Naive thymus-derived CD4-positive, alpha-beta T cell (primary cell): ENCODE measurements at places on chromosomes 13 and 19. TPM values are rescaled to one million over a fixed set of nuclear protein-coding genes. Genes with fewer than 3 reads are reported as not detected.

The CILP2 gene
- total RNA-seq: 0.53 TPM

DNA sequence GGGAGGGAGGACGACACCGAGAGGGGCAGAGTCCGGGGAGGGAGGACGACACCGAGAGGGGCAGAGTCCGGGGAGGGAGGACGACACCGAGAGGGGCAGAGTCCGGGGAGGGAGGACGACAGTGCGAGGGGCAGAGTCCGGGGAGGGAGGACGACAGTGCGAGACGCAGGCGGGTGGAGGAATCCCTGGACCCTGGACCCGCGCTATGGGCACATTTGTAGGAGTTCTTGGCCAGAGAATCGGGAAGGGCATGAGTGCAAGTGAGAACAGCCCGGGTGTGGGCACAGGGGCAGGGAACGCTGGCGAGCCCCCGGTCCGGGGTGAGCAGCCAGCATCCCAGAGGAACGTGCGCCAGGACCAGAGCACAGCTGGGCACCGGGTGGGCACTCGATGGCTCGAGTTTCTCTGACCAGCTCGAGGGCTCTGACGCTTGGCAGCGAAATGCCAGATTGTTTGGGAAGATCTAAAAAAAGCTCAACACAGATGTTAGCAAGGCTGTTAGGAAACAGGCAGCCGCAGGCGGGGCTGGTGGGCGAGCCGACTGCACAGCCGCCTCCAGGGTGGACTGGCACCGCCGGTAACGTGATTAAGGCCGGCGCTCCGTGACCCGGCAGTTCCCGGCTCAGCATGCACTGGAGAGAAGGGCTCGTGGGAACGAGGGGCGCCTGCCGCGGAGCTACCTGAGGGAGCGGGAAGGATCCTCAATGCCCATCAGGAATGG, 17.9 kb upstream of the C2CD4C start:
- DNase-seq: no peak

The IQCN gene
- total RNA-seq: 6.5 TPM

- DNase-seq: no peak
These were observed 21.1 kb upstream of the PLEKHF1 start for GRCh38 chr19:29644210-29644609.

GRCh38 chr19:41300555-41300954, 9.4 kb upstream of the CCDC97 start:
- DNase-seq: no peak

- no peak for DNase-seq
These were observed 68.1 kb downstream of the ARHGEF7 start for GRCh38 chr13:111183087-111183645.

The DAZAP1 gene
- total RNA-seq: 144 TPM

The GIPR gene
- total RNA-seq: 6.0 TPM

The LRG1 gene
- 0.66 TPM for total RNA-seq

DNA sequence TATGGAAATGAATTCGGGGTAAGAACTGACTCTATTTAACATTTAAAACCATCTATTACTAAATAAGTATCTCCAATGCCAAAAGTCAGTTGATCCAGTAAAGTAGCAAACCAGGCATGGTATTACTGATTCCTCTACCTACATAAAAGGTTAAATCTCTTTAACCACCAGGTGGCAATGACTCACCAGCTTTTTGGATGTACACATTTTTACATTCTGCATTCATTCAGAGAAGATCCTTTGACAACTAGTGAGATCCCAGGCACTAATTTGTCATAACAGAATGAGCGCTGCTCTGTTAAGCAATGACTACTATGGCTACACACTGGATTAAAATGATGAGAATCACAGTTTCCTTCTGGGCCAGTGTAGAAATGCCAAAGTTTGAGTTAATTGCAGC, 329.8 kb upstream of the GPC6 start:
- no peak for DNase-seq

DNA sequence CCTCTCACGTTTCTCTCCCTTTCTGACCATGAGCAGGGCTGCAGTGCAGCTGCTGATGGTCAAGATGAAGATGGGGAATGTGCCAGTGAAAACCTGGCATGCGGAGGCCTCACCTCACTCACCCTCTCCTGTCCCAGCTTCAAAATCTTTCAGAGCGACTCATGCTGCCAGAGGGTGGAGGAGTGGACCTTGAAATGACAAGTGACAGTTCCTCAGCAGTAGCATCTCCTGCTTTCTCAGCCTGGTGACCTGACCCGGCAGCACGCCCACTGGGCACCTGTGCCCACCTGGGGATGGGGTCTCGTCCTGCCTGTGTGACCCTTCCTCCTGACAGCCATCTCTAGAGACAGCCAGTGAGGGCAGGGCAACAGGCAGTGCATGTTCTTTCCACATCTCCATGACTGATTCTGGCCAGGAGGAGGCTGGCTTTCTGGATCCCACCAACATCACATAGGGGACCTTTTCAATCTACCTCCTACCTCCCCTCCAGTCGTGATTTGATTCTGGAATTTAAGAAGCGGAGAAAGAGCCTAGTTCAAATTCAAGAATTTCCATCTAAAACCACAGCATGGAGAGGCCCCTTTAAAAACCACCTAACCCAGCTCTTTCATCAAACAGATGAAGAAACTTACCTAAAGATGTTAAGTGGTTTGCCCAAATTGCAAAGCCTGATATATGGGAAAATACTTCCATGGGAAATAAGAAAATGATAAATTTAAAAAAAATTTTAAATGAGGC, 45.8 kb downstream of the RFX2 start:
- no peak for DNase-seq

The LYPD5 gene
- 0.67 TPM for total RNA-seq

- no peak for DNase-seq
These were observed 109.3 kb upstream of the IPO5 start for GRCh38 chr13:97844151-97844550.

DNA sequence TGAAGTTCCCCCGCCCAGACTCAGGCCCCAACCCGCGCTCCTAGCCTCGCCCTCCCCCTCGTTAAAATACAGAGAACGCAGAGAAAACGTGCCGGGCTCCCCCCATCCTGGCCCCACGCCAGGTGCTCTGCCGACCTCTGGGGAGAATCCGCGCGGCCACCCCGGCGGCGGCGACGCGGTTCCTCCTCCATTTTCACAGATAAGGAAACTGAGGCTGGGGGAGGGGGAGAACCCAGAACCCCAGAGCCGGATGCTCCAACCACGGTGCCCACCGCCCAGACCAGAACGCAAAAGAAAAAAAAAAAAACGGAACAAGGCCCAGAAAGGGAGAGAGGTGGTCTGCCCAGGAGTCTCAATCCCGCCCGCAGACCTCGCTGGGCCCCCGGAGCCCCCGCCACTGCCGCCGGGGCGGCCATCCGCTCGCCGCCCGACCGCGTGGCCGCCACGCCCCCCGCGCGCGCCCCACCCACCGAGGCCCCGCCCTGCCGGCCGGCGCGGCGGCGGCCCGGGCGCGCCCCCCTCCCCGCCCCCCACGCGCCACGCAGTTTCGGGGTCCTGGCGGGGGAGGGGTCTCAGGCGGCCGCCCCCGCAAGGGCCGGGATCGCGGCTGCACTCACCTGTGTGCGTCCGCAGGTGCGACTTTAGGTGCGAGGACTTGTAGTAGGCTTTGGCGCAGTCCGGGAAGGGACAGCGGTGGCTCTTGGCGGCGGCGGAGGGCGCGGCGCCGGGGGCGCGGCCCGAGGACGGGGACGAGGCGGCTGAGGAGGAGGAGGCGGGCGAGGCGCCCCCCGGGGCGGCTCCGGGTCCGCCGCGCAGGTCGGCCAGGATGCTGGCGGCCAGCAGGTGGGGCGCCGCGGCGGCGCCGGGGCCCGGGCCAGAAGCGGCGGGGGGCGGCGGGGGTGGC, 703 bp downstream of the KLF16 start:
- peak; percentile 66 for DNase-seq

GRCh38 chr13:99624936-99625540, 123.8 kb downstream of the TM9SF2 start:
- no peak for DNase-seq

The ANGPTL8 gene
- total RNA-seq: not detected

The LENG8 gene
- 644 TPM for total RNA-seq

The PGLYRP1 gene
- total RNA-seq: not detected

The HSPB6 gene
- total RNA-seq: not detected

DNA sequence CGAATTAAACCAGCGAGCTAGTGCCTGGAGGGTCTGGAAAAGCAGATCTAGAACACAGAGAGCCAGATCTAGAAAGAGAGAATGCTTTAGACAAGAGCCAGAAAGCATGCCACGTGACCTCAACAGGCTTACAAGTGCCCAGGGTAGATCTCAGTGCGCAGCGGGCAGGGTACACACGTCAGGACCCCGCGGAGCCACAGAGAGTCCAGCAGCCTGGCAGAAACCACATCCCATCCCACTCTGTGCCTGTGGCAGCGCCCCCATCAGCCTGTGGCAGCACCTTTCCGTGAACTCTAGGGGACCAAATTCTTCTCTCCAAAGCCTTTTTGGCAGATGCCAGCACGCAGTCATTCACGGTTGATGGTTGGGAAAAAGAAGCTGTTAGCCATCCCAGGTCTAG, 5.9 kb downstream of the ARHGEF1 start:
- DNase-seq: no peak

The ZNF14 gene
- 30.3 TPM for total RNA-seq

- no peak for DNase-seq
These were observed 18.7 kb upstream of the POU2F2 start for GRCh38 chr19:42150911-42151361.

- no peak for DNase-seq
These were observed 1315.8 kb downstream of the EFNB2 start for GRCh38 chr13:105219651-105220050.

The UNC13A gene
- not detected for total RNA-seq

DNA sequence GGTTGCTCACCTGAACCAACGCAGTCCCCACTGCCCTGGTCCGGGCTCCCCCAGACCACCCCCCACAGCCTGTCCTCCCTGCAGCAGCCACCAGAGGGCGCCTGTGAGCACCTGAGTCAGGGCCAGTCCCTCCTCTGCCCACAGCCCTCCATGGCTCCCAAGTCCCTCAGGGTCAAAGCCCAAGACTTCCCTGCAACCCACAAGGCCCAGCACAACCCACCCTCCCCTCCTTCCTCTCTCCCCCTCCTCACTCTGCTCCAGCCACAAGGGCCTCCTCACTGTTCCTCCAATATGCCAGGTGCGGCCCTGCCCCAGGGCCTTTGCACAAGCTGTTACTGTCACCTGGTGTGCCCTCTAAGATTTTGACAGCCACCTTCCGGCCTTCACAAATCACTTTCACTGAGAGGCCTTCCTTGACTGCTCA, 10.9 kb downstream of the GNA15 start:
- DNase-seq: peak; percentile 76

DNA sequence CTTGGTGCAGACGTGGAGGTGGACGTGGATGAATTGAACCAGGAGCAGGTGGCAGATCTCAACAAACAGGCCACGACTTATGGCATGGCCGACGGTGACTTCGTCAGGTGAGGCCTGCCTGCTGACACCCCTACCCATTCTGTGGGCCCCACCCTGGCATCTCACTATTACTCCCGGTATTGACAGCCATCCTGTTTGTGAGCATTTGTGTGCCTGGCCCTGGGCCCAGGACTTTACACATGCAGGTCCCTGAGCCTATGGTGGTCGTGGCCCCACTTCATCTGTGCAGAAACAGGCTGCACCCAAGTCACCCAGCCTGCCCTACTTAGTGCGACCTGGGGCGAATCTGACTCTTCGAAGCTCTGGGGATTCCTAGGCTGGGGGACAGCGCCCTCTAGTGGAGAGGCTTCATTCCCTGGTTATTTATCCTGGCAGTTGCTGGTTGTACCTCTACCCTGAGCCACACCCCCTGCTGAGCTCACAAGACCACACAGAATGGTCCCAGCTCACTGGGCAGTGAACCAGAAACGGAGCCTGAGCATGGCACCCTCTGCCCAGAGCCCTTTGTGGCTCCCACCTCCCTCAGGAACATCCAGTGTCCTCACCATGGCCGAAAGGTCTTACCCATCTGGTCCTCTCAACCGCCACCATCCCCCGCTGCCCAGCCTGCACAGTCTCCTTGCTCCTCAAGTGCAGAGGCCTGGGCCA, 16.9 kb downstream of the ZNF296 start:
- DNase-seq: peak; percentile 74

GRCh38 chr19:5703819-5704818, 14.0 kb downstream of the RPL36 start:
- DNase-seq: no peak

The CA11 gene
- 18.7 TPM for total RNA-seq

DNA sequence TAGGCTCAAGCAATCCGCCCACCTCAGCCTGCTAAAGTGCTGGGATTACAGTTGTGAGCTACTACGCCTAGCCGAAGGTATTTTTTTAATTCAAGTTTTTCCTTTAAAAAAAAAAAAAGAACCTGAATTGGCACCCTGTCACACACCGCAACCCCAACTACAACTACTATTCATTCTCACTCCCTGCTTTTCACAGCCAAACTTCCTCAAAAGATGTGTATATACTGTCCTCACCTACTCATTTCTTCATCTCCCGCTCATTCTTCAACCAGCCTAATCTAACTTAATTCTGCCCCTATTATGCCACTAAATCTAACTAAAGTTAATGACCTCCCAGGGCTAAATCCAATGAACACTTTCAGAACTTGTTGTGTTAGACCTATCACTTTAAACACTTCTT, 12.7 kb upstream of the WBP4 start:
- DNase-seq: no peak

DNA sequence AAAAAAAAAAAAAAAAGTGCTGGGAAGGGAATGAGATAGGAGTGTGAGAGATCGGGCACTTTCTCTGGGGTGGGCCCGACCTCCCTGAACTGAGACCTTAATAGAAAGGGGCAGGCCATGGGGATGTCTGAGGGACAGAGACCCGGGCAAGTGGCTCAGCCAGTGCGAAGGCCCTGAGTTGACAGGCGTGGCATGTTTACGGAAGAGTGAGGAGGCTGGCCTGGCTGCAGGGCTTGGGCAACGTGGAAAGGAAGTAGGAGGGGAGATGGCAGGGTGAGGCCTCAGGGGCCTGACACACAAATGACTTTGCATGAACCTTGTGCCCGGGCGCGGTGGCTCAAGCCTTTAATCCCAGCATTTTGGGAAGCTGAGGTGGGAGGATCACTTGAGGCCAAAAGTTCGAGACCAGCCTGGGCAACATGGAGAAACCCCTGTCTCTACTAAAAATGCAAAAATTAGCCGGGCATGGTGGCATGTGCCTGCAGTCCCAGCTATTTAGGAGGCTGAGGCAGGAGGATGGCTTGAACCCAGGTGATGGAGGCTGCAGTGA, 13.9 kb downstream of the FCHO1 start:
- DNase-seq: no peak
